T-helper 22 cell (primary cell): ENCODE measurements at places on chromosomes 12 and 14.

- DNase-seq = no peak
These were observed 98.9 kb downstream of the CMKLR1 start for GRCh38 chr12:108240027-108240785.

- no peak for DNase-seq
These were observed 624.1 kb upstream of the FOXG1 start for GRCh38 chr14:28142400-28143015.

GRCh38 chr12:53145383-53146260 lies 34.9 kb upstream of the ZNF740 start:
- no peak for DNase-seq

DNA sequence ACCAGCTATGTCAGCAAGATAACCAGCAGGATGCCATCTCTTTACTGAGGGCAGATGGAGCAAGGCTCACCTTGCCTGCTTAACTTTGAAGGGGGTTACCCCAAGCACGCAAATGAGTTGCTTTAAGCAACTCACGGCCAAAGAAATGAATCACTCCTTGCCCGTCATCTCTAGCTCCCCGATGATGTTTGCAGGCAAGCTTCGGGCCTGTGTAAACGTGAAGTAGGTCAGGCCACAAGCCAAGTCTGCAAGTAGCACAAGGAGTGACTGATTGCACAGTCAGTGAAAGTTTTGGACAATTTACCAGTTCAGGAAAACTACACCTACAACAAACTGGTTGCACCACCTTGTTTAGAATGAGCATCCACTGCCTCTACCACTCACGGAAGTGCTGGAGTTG lies 699.7 kb upstream of the TBX3 start:
- DNase-seq = no peak

GRCh38 chr12:100199347-100200149 lies 1.1 kb upstream of the ACTR6 start:
- peak; percentile 79 for DNase-seq

DNA sequence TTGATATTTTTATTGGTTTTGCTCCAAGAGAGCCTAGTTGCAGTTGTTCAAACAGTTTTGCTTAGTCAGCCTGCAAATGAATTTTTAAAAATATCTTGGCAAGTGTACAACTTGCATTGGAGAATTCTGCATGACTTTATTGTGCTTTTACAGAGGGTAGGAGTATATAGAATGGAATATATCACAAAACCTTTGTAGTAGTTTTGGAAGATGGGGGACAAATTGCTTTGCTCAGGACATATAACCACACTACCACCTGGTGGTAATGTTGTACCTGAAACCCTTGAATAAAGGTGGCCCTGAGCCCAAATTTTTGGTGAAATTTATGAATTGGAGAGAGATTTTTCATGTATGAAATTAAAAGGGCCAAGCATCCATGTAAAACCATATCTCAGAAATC lies 645.2 kb downstream of the MED13L start:
- DNase-seq = no peak

- DNase-seq = no peak
These were observed 334.2 kb downstream of the BMP4 start for GRCh38 chr14:53622447-53622846.

- no peak for DNase-seq
These were observed 3.2 kb downstream of the OSBPL8 start for GRCh38 chr12:76556368-76556767.

GRCh38 chr14:103730490-103731035 lies 15.0 kb downstream of the ZFYVE21 start:
- no peak for DNase-seq

- DNase-seq = no peak
These were observed 130.3 kb upstream of the FUT8 start for GRCh38 chr14:65281991-65282895.

- no peak for DNase-seq
These were observed 230.0 kb downstream of the TMEM132D start for GRCh38 chr12:129673806-129674205.

DNA sequence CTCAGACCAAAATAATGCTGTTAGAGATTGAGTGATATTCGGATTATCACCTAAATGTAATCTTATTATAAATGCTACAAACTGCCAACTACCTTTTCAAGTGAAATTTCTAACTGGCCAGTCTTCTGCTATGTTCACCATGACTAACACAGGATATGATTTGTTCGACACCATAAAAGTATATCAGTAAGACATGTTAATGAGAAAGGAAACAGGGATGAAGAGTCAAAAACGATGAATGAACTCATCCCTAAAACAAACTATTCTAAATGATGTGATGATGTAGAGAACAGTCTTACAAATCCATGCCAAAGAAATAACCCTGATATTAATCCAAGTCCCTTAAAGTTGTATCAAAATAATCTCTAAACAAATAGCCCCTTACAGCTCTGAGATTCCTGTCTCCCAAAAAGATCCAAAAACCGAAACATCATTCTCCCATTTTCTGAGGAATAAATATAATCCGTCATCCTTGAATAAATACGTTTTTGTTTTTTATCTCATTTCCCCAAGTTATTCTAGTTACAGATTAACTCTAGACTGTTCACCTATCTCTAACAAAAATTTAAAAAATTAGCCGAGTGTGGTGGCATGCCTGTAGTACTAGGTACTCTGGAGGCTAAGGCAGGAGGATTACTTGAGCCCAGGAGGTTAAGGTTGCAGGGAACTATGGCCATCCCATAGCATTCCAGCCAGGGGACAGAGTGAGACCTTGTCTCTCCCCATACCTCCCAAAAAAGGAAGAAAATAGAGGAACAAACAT lies 9.1 kb downstream of the SCAF11 start:
- DNase-seq = no peak

DNA sequence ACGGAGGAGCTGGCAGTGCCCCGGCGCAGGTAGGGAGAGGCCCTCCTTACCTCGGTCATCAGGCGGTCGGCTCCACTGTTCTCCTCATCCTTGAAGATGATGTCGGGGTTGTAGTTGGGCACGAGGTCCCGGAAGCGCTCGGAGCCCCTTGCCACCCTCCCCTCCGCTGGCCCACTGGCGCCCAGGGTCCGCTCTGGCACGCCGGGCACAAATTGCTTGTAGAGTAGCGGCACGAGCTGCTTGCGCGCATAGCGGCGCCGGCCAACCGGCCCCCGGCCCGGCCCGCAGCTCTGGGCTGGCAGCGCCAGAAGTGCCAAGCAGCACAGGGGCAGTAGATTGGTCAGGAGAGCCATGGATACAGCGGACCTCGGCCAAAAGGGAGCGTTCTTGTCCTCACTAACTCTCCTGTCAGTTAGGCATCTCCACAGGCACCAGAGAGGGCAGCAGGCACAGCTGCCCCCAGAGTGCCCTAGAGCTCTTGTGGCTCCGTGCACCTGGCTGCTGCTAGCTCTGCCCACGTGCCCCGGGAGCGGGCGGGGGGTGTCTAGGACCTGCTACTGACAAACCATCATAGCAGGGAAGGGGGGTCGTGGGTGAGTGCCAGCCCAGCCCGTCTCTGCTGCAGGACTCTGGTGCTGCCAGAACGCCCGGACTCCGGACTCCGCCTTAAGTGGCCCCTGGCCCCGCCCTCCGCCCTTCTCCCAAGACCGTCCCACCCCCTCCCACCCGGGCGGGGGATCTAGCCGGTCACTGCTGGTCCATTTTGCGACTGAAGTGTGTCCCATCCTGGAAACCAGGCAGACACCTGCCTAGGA lies at the start of gene DHH:
Gene DHH, minus strand, starts transcription at position 642 of the 815 bp plus-strand sequence. Its CDS starts 289 bp downstream, at position 353.
- no peak for DNase-seq

DNA sequence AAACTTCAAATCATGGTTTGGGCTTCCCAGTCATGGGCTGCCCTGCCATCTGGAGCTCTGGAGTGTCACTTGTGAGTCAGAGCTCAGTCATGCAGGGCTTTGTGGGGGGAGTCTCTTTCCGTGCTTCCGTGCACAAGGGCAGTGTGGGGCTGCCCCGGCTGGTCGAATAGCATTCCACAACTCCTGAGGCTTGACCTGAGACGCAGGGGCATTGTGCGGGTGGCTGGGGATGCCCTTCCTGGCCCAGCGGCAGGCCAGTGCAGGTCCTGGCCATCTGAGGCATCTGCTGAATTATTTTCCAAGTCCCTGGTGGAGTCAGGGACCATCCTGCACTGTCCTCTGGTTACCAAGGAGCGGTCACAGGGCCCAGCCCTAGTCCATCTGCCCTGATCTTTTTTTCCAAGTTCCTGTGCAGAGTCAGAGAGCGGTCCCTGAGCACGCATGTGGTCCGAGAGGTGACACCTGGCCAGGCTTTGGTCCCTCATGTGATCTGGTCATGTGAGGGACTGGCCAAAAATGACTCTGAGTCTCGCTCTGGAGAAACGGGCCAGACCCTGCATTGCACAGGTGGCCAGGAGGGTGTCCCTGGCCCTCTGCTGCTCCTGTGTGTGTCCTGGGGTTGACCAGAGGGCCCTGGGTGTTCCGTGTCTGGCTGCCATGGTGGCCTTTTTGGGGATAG lies 167.0 kb upstream of the ALG10B start:
- no peak for DNase-seq

GRCh38 chr12:40963751-40964150 lies 224.4 kb upstream of the PDZRN4 start:
- no peak for DNase-seq

DNA sequence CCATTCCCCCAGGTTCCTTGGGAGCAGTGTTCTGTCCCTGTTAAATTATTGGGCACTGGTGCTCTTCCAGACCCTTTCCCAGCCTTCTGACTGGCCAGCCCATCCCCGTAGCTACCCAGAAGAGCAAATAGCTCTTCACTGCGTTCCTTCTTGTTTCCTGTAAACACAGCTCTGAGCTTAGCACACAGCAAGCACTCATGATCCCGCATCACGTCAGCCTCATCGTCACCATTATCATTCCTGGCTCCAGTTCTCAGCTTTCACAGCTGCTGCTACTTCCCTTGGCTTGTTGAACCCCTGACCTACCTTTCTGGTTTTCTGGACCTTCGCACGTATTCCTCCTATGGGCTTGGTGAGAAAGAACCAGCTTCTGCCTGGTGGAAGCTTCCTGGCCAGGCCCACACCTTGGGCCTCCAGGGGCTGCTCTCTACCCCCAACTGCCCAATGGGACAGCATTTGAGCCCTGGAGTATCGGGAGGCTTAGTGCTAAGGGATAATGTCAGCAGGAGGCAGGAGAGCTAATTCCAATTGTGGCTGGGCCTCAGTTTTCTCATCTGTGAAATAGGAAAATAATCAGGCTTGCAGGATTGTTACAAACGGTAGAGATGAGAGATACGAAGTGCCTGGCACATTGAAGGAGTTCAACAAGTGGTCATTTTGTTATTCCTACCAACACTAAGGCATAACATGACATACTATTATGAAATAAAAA lies 22.6 kb upstream of the PAPOLA start:
- no peak for DNase-seq

GRCh38 chr12:6463216-6463615 lies 7.3 kb downstream of the VAMP1 start:
- DNase-seq = no peak

DNA sequence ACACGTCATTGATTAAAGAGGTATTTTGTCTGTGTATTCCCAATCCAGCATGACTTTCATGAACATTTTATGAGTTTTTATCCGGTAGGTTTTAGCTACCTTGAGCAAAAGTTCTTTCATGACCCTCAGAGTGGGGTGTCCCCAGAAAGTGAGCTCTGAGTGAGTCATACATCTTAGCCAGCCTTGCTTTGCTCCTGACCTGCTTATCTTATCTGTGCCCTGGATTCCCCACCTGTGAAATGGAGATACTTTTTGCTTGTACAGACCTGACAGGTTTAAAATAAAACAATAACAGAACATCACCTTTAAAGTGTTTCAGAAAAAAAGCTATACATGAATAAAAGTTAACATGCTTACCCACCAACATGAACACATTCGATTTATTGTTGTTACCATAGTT lies 202.8 kb upstream of the SOX5 start:
- no peak for DNase-seq

- no peak for DNase-seq
These were observed 31.1 kb downstream of the CCDC177 start for GRCh38 chr14:69543341-69544115.

- no peak for DNase-seq
These were observed 202.0 kb upstream of the AMIGO2 start for GRCh38 chr12:47281667-47282171.

DNA sequence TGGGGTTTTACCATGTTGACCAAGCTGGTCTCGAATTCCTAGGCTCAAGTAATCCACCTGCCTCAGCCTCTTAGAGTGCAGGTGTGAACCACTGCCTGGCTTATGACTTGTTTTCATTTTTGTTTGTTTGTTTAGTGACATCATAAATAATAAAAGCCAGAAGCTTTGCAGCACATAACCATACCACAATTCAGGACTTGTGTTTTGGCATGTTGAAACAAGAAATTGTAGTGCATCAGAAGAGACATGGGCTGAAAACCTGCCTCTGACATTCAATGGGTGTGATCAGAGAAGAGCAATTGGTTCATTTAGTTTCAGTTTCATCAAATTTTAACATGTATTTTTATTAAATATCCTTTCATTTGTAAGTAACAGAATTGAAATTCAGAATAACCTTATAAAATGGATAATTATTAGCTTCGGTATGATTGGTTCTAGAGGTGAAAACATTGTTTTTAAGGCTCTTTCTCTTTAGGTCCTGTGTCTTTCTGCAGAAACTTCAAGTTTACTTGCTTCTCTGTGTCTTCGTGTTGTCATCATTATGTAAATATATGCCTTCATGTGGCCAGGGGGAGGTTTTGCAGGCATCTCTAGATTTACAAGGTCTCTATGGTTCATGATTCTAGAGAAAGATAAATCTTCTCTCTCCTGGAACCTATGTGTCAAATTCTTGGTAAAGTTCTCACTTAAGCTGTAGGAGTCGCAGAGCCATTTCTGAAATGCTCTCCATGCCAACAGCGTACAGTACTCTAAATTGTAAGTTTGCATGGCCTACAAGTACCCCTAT lies 312.0 kb downstream of the KCNC2 start:
- no peak for DNase-seq

GRCh38 chr14:104643306-104643705 lies 38.7 kb upstream of the TMEM179 start:
- no peak for DNase-seq

GRCh38 chr12:14560904-14561574 lies 6.6 kb downstream of the PLBD1 start:
- DNase-seq = no peak

DNA sequence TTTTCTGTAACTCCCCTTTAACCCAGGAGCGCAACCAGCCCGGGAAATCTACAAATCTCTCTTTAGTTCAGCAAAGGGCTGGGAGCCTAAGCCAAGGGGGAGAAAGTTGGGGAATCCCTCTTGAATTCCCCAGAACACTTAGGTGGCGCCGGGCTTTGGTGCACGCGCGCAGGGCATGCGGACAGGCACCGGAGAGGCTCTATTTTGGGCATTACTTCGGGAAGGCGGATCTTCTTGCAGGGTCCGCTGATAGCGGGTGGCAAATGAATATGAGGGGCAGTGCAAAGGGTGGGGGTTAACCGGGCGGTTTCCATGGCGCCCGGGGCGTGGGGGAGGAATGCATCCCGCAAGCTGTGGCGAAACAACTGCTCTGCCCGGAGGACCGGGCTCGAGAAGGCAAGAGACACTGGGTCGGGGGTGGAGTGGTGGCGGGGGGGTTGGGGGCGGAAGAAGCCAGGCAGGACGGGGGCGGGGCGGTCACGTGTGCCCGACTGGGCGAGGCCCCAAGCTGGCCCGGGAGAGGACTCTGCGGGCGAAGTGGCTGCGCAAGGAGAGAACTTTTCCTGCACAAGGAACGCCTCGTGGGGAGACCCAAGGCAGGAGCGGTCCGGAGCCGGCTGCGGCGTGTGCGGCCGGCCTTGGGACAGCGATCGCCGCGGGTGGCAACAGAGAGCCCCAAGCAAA lies at the start of gene FLVCR2:
Gene FLVCR2, plus strand, starts transcription at position 519 of the 684 bp plus-strand sequence. CDS start 353 bp downstream, outside the sequence.
- DNase-seq = peak; percentile 55
